Muscle of back (tissue), 13 donors: ENCODE measurements at places on chromosomes 11 and 22. TPM values are rescaled to one million over a fixed set of nuclear protein-coding genes. Genes with fewer than 3 reads are reported as not detected.

GRCh38 chr11:85912414-85912813 is 57.2 kb downstream of the CCDC83 start:
- DNase-seq: no peak

Gene NUP98
- 46.1 TPM for polyA plus RNA-seq

DNA sequence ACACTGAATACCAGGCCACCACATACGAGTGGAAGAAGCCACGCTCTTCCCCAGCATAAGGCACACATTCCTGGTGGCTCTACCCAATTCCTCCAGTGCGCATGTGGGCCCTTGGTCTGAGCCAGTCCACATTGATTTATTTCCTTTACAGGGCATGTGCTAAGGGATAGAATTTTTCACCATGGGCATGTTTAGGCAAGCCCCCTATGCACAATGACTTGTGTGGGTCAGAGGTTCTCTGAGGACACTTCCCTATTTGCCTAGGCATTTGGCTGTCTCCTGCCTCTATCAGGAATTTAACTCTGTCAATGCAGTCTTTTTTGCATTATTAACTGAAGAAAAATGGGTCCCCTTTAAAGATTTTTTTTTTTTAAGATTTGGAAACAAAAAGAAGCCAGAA is 718.1 kb downstream of the NTM start:
- no peak for DNase-seq

DNA sequence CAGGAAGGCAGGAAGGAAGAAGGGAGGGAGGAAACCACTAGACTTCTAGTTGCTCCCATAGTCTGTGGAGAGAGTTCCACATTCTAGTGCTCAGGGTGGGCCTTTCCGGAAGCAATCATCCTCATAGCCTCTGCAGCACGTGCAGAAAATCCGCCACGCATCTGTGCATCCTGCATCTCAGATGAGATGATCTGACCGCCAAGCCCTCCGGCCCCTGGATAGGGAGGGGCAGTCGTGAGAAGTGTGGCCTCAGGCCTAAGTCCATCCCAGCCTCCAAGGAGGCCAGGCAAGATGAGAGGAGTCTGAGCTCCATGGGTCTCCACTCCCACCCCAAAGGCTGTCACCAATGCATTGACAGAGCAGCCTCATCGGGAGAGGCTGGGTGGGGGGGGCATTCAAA is 30.4 kb upstream of the IGSF9B start:
- DNase-seq: no peak

DNA sequence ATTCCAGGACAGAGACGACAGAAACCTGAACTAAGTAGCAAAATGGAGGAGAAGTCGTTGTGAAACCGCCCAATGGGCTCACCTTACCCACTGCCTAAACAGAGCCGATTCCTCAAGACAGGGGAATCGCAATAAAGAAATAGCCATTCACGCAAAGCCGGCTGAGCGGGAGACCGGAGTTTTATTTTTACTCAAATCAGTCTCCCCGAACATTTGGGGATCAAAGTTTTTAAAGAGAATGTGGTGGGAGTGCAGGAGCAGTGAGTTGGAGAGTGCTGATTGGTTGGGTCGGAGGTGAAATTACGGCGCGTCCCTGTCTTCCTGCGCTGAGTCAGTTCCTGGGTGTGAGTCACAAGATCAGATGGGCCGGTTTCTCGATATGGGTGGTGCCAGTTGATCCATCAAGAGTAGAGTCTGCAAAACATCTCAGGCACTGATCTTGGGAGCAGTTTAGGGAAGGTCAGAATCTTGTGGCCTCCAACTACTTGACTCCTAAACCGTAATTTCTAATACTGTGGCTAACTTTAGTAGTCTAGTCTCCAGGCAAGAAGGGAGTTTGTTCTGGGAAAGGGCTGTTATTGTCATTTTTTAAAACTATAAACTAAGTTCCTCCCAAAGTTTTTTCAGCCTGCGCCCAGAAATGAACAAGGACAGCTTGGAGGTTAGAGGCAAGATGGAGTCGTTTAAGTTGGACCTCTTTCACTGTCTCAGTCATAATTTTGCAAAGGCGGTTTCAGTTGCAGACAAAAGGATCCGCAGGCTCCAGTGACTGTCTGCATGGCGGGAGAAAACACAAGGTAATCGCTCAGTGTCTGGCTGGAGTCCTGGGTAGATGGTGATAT is 34.1 kb downstream of the OR4D9 start:
- DNase-seq: no peak

Gene CSNK2A3
- 0.34 TPM for polyA plus RNA-seq

- DNase-seq: no peak
Measured at GRCh38 chr11:123585706-123586105, 68.7 kb downstream of the SCN3B start.

Gene FLRT1
- 2.0 TPM for polyA plus RNA-seq

GRCh38 chr11:74069146-74070046 is 60.5 kb upstream of the UCP3 start:
- DNase-seq: no peak

DNA sequence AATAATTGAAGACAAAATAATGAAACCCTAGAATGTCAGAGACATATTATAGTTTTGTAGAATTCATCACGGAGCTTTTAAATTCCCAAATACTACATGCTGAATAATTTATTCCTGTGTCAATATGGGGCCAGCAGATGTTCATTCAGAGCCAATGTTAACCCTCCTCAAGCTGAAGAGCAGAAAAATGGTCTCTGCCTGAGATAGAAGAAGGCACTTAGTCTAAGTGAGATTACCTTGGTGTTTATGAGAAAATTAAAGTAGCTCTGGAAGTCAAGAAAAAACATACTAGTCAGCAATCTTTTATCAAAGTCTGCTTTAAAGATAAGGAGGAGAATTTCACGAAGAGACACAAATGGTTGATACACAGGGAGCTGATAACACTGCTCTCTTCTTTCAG is 328.2 kb downstream of the TTC28 start:
- no peak for DNase-seq

GRCh38 chr11:109747839-109748238 is 325.8 kb downstream of the C11orf87 start:
- no peak for DNase-seq

GRCh38 chr11:94638902-94639373 is 71.8 kb downstream of the PIWIL4 start:
- peak; percentile 22 for DNase-seq

Gene DKK3
- polyA plus RNA-seq: 83.1 TPM

Gene UPB1
- polyA plus RNA-seq: 1.4 TPM

Gene OR2AG1
- polyA plus RNA-seq: not detected

- no peak for DNase-seq
Measured at GRCh38 chr11:68938816-68939582, 35.3 kb downstream of the IGHMBP2 start.

DNA sequence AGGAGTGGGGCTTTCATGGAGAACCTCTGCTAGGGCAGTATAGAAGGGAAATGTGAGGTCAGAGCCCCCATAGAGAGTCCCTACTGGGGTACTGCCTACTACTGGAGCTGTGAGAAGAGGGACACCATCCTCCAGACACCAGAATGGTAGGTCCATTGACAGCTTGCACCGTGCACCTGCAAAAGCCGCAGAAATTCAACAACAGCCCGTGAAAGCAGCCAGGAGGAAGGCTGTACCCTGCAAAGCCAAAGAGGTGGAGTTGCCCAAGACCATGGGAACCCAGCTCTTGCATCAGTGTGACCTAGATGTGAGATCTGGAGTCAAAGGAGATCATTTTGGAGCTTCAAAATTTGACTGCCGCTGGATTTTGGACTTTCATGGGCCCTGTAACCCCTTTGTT is 245.6 kb downstream of the TENM4 start:
- no peak for DNase-seq

Gene OR52B2
- not detected for polyA plus RNA-seq

Gene WT1
- polyA plus RNA-seq: 0.07 TPM

Gene OLFML1
- polyA plus RNA-seq: 51.9 TPM

DNA sequence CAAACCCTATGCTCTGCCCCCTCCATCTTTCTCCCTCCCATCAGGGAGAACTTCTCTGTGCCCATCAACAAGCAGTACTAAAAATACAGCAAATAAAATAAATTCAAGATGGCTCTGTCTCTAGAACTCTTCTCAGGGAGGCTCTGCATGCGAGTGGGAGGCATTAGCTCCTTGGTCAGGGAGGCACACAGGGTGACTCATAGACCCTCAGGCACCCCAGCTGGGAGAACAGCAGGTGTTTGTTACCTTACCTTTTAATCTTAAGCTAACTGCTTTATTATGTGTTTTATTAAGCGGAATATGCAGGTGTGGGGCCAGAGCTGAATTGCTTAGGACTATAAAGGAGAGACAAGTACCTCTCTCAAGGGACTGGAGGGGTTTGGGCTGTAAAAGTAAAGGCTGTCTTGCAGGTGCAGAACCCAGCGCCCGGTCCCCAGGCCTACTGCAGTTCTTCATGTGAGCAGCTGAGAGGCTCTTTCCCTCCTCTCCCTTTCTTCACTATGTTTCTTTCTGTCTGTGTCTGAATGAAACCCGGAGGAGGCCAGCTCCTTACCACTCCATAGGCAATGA is 20.8 kb downstream of the CSNK2A3 start:
- no peak for DNase-seq

GRCh38 chr11:47152126-47152952 is 24.3 kb downstream of the ARFGAP2 start:
- DNase-seq: no peak

GRCh38 chr11:12214751-12215150 is 104.4 kb downstream of the MICAL2 start:
- no peak for DNase-seq

Gene MFRP
- polyA plus RNA-seq: not detected

- no peak for DNase-seq
Measured at GRCh38 chr11:117839380-117839881, 14.9 kb upstream of the FXYD2 start.

Gene RAPSN
- polyA plus RNA-seq: 75.8 TPM

Gene ALX4
- polyA plus RNA-seq: 3.1 TPM

- DNase-seq: no peak
Measured at GRCh38 chr11:35077709-35078469, 61.1 kb upstream of the CD44 start.

DNA sequence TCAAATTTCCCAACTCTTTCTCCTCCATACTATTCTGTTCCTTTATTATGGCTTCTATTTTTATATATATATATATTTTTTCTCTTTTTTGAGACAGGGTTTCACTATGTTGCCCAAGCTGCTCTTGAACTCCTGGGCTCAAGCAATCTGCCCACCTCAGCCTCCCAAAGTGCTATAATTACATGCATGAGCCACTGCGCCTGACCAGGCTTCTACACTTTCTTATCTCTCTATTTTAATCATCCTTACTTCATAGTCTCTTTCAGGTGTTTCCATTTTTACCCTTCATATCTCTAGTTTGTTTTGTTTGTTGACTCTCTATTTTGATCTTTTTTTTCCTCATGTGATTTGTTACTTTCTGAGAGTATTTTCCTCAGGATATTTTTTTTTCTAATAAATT is 19.8 kb downstream of the GVQW3 start:
- DNase-seq: no peak

Gene PATE2
- polyA plus RNA-seq: not detected

GRCh38 chr11:14079011-14079410 is 116.5 kb downstream of the SPON1 start:
- no peak for DNase-seq

Gene NRXN2
- 26.6 TPM for polyA plus RNA-seq

Gene TKFC
- 19.1 TPM for polyA plus RNA-seq

Gene PISD
- 13.6 TPM for polyA plus RNA-seq

GRCh38 chr11:85974122-85974521 is 94.8 kb downstream of the PICALM start:
- DNase-seq: peak; percentile 11

DNA sequence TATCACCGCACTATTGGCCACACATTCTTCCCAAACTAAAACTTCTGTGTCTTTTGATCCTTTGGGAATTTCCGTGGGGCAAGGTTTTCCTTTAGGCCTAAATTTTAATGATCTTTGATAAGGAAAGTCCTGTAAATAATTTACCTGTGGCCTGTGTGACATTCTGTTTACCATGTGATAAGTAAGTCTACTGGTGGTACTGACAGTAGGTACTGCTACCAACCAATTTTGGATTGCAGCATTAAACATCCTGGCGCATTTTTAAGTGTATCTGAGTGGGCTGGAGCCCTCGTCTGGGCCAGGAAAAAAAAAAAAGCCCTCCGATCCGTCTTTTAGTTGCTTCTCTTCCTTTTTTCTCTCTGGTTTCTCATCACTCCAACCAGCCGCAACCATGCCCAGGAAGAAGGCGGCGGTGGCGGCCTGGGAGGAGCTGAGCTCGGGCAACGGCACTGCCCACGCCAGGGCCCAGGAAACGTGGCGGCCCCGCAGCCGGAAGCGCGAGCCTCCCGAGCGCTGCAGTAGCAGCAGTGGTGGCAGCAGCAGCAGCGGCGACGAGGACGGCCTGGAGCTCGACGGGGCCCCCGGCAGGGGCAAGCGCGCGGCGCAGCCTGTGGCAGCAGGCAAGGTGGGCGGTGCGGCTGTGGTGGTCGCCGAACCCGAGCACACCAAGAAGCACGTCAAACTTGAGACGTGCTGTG is 33.6 kb downstream of the ASRGL1 start:
- DNase-seq: no peak
